ENCODE measurements at places on chromosomes 4 and X. TPM values are rescaled to one million over a fixed set of nuclear protein-coding genes. Genes with fewer than 3 reads are reported as not detected.
A peak's percentile ranks its signal among the peaks of the same experiment; 100 is the strongest.

DNA sequence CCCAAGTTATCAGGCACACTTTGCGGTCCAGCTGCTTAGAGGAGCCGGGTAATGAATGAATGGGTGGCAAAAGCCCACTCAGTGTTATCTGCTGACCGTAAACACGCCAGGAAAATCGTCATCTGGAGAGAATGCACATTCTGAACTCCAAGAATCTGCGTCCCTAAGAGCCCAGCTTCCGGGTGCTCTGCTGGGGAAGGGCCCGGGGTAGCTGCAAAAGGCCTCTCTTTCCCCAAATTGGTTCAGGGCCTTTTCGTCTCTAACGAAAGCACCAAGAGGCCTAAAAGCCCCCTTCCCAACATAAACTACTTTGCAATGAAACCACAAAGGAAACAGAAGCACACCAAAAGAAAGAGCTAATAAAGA is 1.6 kb upstream of the SFRP2 start:
- no peaks in the 10 kb centered on the region for H3K4me1 ChIP-seq
- H3K27me3 ChIP-seq: peaks cover 19% of the 10 kb centered on the region
- no peak overlapping the region for H3K4me3 ChIP-seq
- peak; percentile 45 for DNase-seq

DNA sequence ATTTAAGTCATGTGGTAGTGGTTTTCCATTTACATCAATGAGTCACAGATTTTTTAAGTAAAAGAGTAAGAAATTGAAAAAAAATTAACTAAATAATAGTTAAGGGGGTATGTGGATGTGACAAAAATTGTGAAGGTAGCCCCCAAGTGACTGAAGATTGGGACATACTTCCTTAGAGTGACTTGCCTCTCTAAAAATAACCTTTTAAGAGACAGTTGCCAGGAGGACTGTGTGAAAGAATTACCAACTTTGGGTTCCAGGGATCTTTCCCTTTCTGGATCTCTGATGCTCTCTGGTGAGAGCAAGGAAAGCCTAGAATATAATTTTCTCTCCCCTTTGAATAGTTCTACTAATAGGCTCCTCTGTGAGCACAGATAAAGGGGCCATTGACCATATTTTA is 42.7 kb downstream of the NHSL2 start:
- DNase-seq: no peak
- H3K36me3 ChIP-seq: no peaks in the 10 kb centered on the region
- H3K4me3 ChIP-seq: no peak overlapping the region
- no peaks in the 10 kb centered on the region for H3K27me3 ChIP-seq
- H3K4me1 ChIP-seq: no peaks in the 10 kb centered on the region
- H3K27ac ChIP-seq: no peak overlapping the region

- no peak overlapping the region for H3K27ac ChIP-seq
- H3K36me3 ChIP-seq: peaks cover 26% of the 10 kb centered on the region
- DNase-seq: peak; percentile 33
- no peak overlapping the region for H3K4me3 ChIP-seq
These were observed 68.3 kb downstream of the CRMP1 start for GRCh38 chr4:5824635-5825034.

GRCh38 chr4:148333265-148333664 is 108.9 kb downstream of the NR3C2 start:
- no peaks in the 10 kb centered on the region for H3K4me1 ChIP-seq
- H3K27me3 ChIP-seq: no peaks in the 10 kb centered on the region
- H3K36me3 ChIP-seq: no peaks in the 10 kb centered on the region
- no peak overlapping the region for H3K27ac ChIP-seq

The CCNG2 gene
- 75.8 TPM for total RNA-seq

The SLC25A53 gene
- 12.1 TPM for total RNA-seq

DNA sequence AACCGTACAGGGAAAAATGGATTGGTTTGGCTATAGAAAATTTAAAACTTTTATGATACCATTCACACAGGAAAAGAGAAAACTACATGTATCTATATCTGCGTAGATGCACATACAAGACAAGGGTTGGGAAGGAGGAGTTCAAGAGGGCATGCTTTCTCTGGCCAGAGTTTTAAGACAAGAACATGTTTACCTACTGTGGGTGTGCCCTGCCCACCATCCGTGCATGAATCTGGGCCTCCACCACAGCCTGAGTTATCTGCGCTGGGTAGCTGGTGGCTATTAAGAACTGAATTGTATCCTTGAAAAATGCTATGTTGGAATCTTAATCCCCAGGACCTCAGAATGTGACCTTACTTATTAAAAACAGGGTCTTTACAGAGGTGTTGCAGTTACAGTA is 151.6 kb downstream of the AASDH start:
- H3K27ac ChIP-seq: no peak overlapping the region
- H3K36me3 ChIP-seq: no peaks in the 10 kb centered on the region
- H3K4me1 ChIP-seq: no peaks in the 10 kb centered on the region
- DNase-seq: no peak
- no peaks in the 10 kb centered on the region for H3K27me3 ChIP-seq

- H3K4me1 ChIP-seq: no peaks in the 10 kb centered on the region
- no peak overlapping the region for H3K27ac ChIP-seq
- no peak overlapping the region for H3K4me3 ChIP-seq
These were observed 13.1 kb upstream of the MAGEA4 start for GRCh38 chrX:151899622-151900021.

GRCh38 chr4:168183717-168184571 is 91.6 kb downstream of the ANXA10 start:
- H3K27me3 ChIP-seq: no peaks in the 10 kb centered on the region
- no peak overlapping the region for H3K4me3 ChIP-seq
- no peaks in the 10 kb centered on the region for H3K4me1 ChIP-seq
- DNase-seq: peak; percentile 61
- no peaks in the 10 kb centered on the region for H3K36me3 ChIP-seq
- H3K27ac ChIP-seq: no peak overlapping the region

DNA sequence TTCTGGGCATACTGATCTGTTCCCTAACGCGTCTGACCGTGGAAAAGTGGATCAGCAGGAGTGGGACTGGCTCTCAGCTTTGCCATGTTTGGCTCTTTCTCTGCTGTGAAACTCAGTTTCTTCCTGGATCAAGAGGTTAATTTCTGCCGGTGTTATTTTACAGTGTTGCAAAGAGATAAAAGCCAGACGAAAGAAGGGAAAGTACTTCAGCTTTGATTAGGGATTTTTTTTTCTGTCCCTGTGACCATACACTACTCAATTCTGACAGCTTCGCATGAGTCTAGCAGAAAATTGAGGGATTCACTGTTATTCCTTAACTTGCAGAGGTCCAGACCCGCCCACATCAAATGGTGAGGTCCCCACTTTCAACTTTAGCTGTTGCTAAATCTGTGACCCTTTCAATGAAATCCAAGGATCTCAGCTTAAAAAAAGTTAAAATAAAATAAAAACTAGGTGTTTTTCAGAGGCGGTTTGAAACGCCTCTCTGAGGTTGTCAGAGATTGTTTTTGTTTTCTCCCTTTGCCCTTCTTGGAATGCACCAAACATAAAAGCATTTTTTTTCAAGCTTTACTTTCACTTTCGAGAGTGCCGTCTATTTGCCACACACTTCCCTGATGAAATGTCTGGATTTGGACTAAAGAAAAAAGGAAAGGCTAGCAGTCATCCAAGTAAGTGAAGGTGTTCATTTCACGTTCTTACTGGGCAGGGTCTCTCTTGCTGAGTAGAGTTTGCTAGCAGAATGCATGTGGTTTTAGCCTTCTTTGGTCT is at the start of gene TLR3:
Gene TLR3, plus strand, starts transcription at position 576 of the 768 bp plus-strand sequence. CDS start 7,464 bp downstream, outside the sequence.
- peak within 1 kb of the TSS; percentile 83 for H3K4me3 ChIP-seq
- peak; percentile 68 for DNase-seq
- H3K27ac ChIP-seq: no peak within 1 kb of the TSS
- no peaks in the 10 kb centered on the region for H3K27me3 ChIP-seq
- H3K4me1 ChIP-seq: no peaks in the 10 kb centered on the region

DNA sequence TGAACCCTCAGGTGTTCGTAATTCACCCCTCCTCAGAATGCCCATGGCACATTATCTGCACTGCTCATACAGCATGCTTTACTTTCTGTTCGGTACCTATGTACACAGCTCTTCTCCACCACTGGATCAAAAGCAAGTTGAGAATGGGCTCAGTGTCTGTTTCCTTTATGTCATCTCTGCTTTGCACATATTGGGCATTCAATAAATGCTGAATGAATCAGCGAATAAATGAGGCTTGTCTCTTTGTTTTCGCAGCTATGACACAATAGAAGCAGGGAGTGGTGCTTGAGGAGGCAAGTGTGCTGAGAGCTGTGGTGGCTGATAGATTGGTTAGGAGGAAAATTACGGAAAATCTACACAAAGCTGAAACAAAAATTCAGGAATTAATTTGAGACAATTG is 109.1 kb upstream of the VMA21 start:
- no peaks in the 10 kb centered on the region for H3K36me3 ChIP-seq
- H3K27me3 ChIP-seq: no peaks in the 10 kb centered on the region
- no peak for DNase-seq

GRCh38 chr4:27463816-27464215 is 603.2 kb downstream of the STIM2 start:
- no peaks in the 10 kb centered on the region for H3K27me3 ChIP-seq
- H3K36me3 ChIP-seq: no peaks in the 10 kb centered on the region
- no peaks in the 10 kb centered on the region for H3K4me1 ChIP-seq
- DNase-seq: no peak
- no peak overlapping the region for H3K4me3 ChIP-seq
- H3K27ac ChIP-seq: no peak overlapping the region

DNA sequence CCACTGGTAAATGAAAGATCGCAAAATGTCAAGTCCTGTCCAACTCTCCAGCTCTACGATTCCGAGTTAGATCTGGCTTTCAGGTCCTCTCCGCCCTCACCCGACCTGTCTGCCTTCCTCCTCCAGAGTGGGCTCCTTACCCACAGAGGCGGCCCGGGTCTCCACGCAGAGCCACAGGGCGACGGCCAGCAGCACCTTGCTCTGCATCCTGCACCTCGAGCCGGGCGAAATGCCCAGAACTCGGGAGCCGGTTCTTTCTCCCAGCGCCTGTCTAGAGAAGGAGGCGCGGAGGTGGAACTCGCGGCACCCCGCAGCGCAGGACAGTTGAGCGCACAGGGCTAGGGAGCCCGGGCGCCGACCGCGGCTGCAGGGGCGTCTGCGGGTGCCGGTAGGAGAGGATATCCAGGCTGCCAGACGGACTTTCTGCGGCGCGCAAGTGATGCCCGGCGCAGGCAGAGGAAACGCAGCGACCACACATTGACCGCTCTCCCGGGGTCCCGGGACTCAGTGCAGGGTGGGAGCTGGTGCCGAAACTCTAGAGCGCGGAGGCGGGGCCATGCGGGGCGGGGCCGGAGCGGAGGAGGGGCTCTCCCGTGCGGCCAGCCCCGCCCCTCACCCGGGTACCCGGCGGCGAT is at the start of gene KDR:
Gene KDR, minus strand, starts transcription at position 509 of the 635 bp plus-strand sequence. Its CDS starts 302 bp downstream, at position 207.
- peak within 1 kb of the TSS; percentile 65 for H3K27ac ChIP-seq
- peaks cover 7% of the 10 kb centered on the region for H3K27me3 ChIP-seq
- H3K4me3 ChIP-seq: peak within 1 kb of the TSS; percentile 49
- H3K36me3 ChIP-seq: no peaks in the 10 kb centered on the region

GRCh38 chr4:55393461-55394320 is 2.1 kb upstream of the TMEM165 start:
- DNase-seq: no peak
- H3K27me3 ChIP-seq: no peaks in the 10 kb centered on the region
- no peak overlapping the region for H3K27ac ChIP-seq

DNA sequence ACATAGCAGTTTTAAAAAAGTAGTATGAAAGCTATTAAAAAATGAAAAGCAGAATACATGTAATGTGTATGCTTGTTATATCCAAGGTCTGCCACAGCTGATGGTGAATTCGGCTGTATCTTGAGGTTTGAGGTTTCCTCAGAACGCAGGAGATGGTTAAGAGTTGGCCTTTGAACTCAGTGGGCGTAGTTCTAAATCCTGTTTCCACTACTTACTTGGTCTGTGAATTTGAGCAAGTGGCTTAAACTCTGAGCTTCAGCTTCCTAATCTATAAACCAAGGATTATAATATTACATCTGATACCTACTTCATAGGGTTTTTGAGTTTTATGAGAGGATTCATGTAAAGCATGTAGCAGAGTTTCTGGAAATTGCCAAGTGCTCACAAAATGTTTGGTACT is 125.2 kb downstream of the STIM2 start:
- DNase-seq: no peak
- no peaks in the 10 kb centered on the region for H3K27me3 ChIP-seq
- H3K36me3 ChIP-seq: no peaks in the 10 kb centered on the region
- H3K27ac ChIP-seq: no peak overlapping the region
- H3K4me3 ChIP-seq: no peak overlapping the region

DNA sequence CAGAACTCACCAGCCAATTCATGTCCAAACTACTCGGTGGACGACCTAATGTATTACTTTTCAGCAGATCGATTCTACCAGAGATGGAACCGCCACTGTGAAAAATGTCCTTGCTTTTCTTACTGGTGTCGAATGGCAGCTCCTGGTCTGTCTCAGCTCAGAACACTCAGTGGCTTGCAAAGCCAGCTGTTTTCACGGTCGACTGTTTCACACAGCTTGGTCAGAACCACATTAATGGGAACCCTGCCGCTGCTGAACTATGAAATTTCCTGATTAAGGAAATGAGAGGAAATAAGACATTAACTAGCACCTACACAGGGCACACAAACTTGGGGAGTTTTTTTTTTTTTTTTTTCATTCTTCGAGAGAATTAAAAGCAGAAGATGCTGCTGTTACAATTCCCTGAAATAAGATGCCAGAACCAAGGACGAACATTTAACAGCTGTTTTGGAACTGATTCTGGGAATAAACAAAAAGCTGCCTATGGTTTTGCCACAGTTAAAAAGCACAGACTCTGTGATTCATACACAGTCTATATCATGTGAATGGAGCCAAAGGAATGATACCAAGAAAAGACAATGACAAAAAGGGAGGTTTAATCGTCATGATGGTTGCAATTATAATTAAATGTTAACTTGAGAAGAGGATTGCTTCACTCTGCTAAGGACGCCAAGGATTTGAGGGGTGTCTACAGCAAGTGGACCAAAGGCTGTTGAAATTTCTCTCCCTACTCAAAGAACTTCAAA is 31.3 kb downstream of the SUPT20HL2 start:
- peaks cover 7% of the 10 kb centered on the region for H3K27me3 ChIP-seq
- no peak for DNase-seq
- H3K27ac ChIP-seq: no peak overlapping the region
- no peaks in the 10 kb centered on the region for H3K4me1 ChIP-seq

DNA sequence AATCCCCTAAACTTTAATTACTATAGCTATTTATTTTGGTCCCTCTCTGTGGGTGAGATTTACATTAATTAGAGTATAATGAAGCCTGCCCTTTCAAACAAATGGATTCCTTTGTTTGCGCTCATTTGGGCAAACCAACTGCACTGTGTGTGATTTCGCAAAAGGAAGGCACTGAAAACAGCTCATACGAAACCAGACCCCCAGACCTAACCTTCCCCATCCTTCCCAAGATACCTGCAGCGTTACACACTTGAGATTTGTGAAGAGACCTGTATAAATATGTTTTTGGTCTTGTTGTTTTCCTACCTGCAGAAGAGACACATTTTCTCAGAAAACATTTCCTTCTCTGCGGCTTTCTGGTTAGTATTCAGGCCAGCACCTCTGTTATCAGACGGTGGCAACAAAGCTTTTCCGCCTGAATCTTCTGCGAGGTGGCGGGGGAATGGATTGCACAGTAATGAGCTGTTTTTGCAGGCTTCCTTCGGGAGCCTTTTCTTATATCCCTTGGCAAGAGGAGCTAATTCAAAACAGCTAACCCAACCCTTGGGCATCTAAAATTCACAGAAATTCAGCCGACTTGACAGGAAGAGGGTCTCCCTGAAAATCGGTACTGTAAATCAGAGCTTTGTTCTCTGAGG is 47.6 kb downstream of the CBLL2 start:
- no peak overlapping the region for H3K4me3 ChIP-seq
- H3K4me1 ChIP-seq: no peaks in the 10 kb centered on the region

GRCh38 chr4:149718500-149718899 is 97.1 kb downstream of the IQCM start:
- H3K4me1 ChIP-seq: no peaks in the 10 kb centered on the region
- DNase-seq: no peak
- no peak overlapping the region for H3K4me3 ChIP-seq
- H3K27ac ChIP-seq: no peak overlapping the region
